ENCODE measurements at places on chromosomes 3 and 15.

DNA sequence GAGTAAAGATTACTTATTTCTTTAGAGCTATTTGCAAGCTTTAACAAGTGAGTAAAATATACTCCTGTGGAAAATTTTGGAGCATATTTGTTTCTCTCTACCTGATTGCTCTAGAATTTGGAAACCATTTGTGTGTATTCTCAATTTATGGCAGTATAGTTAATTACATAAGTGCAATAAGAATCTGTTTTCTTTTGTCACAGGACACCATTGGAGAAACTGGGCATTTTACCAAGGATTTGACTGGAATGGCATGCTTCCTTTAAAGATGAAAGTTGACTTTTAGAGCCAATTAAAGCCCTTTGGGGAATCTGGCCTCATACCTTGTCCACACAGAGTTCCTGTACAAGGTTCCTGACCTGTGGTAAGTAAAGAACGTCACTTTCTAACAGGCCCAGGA lies 38.4 kb downstream of the PAQR5 start:
- DNase-seq, result no peak

GRCh38 chr3:99503350-99503749 lies 135.0 kb upstream of the COL8A1 start:
- no peak for DNase-seq

GRCh38 chr15:35005933-35006332 lies 17.8 kb upstream of the ZNF770 start:
- DNase-seq, result no peak

DNA sequence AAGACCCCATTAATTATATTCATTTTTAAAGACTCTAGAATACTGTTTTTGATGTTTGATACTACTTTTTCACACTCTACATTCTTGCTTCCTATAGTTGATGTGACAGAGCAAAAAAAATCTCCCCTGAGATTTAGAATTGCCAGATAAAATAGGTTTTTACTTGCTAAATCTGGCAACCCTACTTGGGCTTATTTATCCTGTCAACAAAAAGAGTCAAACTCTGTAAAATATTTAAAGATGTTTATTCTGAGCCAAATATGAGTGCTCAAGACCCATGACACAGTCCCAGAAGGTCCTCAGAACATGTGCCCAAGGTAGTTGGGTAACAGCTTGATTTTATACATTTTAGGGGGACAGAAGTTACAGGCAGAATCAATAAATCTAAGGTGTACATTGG lies 72.3 kb downstream of the DAPK2 start:
- no peak for DNase-seq

DNA sequence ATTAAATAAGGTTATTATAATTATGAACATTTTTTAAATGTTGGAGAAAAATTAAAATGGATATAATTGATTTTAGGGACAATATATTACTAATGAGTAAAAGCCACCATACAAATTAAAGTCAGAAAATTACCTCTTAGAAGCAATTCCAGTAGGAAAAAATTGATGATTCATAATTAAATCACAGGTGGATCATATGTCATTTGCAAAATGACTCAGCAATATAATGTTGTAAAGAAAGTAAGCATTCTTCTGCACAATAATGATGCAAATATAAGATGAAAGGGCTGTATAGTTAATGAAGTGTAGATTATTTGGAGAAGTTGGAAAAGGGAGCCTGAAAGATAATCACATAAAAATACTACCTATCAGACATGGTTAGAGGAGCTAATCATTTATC lies 25.8 kb downstream of the ZPLD1 start:
- no peak for DNase-seq

GRCh38 chr3:24513463-24513862 lies 18.8 kb upstream of the THRB start:
- DNase-seq, result no peak

- DNase-seq, result no peak
These were observed 408.1 kb upstream of the ZNF385D start for GRCh38 chr3:22159004-22159695.

- DNase-seq, result no peak
These were observed 30.8 kb downstream of the MLH1 start for GRCh38 chr3:37024092-37024491.

GRCh38 chr15:61196711-61197586 lies 32.2 kb downstream of the RORA start:
- peak; percentile 55 for DNase-seq

DNA sequence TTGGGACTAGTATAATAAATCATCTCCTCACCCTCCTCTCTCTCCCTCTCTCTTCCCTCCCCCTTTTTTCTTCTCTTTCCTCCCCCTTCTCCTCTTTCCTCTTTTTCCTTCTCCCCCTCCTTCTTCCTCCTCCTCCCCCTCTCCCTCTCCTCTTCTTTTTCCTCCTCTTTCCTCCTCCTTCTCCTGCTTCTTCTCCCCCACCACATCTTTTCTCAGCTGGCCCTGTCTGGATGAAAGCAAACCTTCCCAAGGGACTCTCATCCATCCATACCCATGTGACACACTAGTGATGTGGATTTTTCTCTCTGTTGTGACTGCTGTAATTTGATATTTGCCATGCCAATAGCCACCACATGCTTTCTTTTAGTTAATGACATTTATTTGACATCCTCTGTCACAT lies 127.2 kb downstream of the EBLN2 start:
- DNase-seq, result peak; percentile 95

DNA sequence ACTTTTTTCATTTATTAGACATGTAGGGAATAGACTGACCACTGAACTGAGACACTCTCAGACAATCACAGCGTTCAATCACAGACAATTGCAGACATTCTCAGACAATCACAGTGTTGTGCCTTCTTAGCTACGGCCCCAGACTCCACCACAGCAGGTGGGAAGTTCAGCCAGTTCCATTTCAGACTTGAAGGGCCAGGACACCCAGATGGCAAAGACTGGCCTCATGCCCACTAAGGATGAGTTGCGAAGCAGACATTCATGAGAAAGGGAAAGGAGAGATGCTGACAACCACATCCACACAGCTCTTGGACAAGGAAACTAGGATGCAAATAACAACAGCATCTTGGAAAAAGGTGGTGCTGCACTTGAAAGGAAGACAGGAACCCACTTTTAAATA lies 21.9 kb upstream of the ALDH1L1 start:
- DNase-seq, result peak; percentile 62

GRCh38 chr3:157093096-157093495 lies 66.9 kb downstream of the CCNL1 start:
- DNase-seq, result no peak

DNA sequence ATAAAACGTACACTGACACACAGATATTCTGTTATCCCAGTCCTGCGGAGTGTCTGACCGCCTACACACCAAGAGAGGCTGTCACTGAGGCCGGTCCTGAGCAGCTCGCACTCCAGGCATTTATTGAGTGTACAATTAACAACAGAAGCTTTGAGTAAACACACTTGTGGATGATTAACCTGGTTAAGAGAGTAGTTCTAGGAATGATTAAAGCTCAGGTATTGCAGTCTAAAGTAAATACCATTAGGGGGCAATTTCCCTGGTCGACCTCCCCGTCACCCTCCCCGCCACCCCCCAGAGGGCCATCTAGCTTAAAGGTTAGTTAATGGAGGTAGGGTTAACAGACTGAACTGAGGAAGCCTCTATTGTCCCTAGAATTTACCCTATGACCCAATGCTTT lies 1278.5 kb downstream of the NSUN3 start:
- DNase-seq, result no peak

GRCh38 chr3:70803891-70804290 lies 491.5 kb upstream of the MDFIC2 start:
- DNase-seq, result no peak
